Activated naive CD8-positive, alpha-beta T cell treated with anti-CD3 and anti-CD28 coated beads, Interleukin-2, amount 10 ng/mL, durations not matched to agents 7 days and 5 days (primary cell): ENCODE measurements at places on chromosomes 5 and 9.

DNA sequence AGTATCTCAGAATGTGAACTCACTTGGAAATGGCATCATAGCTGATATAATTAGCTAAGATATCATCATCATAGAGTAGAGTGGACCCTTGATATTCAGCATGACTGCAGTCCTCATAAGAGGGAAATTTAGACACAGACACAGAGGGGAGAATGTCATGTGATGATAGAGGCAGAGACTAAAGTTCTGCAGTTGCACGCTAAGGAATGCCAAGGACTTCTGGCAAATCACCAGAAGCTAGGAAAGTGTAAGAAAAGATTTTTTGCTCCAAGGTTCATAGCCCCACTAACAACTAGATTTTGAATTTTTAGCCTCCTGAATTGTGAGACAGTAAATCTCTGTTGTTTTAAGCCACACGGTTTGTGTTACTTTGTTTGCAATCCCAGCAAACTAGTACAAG, 612.6 kb upstream of the ST8SIA4 start:
- DNase-seq, result no peak

- DNase-seq, result no peak
Observed at GRCh38 chr9:2838371-2839000, 5.4 kb downstream of the PUM3 start.

- DNase-seq, result no peak
Observed at GRCh38 chr5:156096259-156096658, 230.7 kb upstream of the SGCD start.

GRCh38 chr5:177367981-177368868, 10.5 kb downstream of the RGS14 start:
- no peak for DNase-seq

DNA sequence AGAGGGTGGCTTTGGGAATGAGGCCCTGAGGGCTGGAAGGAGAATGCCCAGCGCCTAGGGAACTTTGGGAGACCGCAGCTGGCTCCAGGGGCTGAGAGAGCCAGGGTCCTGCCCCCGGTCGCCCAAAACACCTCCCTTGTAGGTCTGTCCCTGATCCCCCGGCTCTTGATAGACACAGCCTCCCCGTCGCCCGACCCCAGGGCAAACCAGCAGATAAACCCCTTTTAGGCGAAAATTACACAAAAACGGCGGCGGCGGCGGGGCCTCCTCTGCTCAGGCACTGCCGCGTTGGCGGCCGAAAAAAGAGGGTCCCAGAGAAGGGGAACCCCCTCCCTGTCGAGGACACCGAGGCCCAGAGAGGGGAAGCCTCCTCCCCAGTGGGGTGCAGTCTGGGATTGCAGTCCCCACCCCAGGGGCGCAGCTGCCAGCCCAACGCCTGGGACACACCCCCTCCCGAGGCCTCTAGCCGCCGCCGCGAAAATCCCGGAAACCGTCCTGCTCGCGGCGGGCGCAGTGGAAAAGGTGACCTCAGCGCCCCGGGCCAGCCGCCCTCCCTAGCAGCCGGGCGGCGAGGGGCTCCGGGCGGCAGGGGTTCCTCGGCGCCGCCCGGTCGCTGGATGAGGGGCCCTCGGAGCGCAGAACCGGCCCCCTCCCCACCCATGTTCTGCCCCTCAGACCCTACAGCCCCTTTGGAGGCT, 3.1 kb upstream of the BARX1 start:
- peak; percentile 55 for DNase-seq

DNA sequence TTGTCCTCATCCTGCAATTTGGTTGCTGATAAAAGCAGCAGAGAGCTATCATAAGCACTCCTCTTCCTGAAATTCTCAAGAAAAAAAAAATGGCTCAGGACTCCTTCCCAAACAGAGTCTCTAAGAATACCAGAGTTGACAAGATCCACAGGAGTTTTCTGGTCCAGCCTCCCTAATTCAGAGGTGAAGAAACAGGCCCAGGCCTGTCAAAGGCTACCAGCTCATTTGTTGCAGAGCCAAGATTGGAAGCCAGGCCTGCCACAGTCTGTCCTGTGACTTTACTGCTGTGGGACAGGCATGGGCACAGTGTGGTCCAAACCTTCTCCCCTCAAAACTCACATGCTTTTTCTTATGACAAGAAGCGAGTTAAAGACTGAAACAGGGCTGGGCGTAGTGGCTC, 41.5 kb downstream of the NIPSNAP3B start:
- no peak for DNase-seq

DNA sequence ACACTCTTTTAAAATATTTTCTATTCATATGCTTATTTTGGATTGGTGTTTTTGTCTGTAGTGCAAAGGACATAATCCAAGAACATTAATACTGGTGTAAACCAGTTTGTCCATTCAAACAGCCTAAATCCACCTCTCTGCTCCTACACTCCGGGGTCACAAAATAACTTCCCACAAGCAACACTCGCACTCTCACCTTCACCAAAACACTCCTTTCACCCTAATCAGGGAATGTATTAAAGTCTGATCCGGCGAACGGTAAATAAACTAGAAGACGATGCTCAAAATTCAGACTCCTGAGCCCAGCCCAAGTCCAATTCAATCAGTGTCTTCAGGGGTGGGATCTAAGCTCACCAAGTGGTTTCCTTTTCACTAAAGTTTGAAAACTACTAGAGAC, 649 bp downstream of the AP3B1 start:
- DNase-seq, result no peak

DNA sequence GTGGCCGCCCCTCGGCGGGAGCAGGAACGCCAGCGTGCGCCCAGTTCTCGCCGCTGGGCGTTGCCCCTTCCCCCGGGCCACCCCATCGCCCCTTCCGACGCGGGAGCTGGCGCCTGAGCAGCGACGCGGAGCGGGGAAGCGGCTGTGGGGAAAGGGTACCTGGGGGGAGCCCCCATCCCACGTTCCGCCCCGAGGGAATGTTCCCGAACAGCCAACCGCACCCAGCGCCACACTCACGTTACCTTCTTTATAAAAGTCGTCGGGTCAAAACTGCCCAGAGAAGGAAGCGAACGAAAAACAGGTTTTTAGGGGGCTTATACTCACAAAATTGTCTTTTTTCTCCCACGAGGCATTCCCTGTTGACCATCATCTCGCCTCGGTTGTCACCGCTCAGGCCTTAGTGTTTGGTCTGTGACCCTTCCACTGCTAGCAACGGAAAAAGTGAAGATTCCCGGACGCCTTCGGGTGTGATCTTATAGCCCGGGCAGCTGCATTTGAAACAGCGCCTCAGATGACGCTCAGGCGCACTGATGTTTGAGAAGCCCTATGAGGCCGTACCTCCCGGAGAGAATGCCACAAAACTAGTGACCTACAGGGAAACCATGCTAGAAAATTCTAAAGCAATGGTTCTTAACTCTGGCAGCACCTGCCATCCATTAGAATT, 475 bp upstream of the GOLM1 start:
- DNase-seq, result no peak

GRCh38 chr5:89613222-89613956, 730.4 kb upstream of the MEF2C start:
- no peak for DNase-seq

GRCh38 chr5:145536133-145536532, 299.0 kb downstream of the PRELID2 start:
- no peak for DNase-seq

GRCh38 chr9:126236273-126236672, 90.4 kb upstream of the MVB12B start:
- DNase-seq, result no peak

- no peak for DNase-seq
Observed at GRCh38 chr9:113932906-113933584, 56.9 kb downstream of the ZNF618 start.

- no peak for DNase-seq
Observed at GRCh38 chr5:122183098-122183787, 53.9 kb downstream of the ZNF474 start.

DNA sequence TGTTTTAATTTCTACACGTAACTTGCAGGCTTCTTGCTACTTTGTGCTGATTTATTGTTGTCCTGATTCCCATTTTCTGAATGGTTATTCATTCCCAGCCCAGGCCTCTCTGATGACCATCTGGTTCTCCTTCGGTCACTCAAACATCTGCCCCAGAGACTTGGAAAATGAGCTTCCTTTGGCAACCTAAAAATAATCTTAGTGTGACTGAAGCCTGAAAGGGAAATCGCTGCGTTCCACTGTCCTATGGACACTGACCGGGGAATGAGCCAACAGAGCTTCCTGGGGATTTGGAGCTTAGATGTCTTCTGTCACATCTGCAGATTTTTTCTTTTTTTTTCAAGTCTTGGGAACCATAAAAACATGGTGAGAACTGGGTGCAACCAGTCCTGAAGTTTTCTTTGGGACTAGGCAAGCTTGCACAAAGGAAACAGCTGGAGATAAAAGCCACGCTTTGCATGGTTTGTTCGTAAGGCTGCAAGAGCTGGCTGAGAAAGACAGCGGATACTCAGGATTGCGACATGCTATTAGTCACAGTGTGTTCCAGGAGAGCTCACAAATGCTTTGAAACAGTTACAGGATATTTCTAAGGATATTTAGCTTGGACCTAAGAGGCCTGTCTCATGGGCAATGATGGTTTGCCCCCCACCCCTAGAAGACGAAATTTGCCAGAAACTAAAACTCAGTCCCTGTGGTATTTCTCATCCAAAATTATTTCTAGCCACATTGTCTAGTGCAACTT, 146.2 kb downstream of the GOLPH3 start:
- DNase-seq, result no peak

- DNase-seq, result no peak
Observed at GRCh38 chr5:170115925-170116324, 10.2 kb downstream of the FOXI1 start.

DNA sequence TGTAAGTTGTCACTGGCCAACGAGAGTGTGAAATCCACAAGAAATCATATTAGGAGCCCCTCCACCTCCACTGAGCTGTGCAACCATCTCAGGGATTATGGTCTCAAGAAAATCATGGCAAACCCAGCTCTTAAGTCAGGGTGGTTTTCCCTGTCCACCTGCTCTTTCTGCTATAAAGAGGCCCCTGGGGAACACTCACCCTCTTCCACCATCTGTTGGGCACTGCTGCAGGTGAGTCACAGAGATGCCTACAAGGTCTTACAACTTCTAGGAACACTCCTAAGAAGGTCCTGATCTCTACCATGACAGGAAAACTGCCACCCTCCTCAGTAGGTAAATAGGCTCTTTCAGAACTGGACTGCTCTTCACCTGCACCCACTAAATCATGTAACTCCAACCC, 61.8 kb downstream of the DRD1 start:
- no peak for DNase-seq

GRCh38 chr5:370959-371810, 49.7 kb downstream of the AHRR start:
- no peak for DNase-seq

- peak; percentile 63 for DNase-seq
Observed at GRCh38 chr9:129270205-129270604, 92.1 kb upstream of the IER5L start.

- DNase-seq, result no peak
Observed at GRCh38 chr5:149420545-149421371, 41.7 kb upstream of the IL17B start.

DNA sequence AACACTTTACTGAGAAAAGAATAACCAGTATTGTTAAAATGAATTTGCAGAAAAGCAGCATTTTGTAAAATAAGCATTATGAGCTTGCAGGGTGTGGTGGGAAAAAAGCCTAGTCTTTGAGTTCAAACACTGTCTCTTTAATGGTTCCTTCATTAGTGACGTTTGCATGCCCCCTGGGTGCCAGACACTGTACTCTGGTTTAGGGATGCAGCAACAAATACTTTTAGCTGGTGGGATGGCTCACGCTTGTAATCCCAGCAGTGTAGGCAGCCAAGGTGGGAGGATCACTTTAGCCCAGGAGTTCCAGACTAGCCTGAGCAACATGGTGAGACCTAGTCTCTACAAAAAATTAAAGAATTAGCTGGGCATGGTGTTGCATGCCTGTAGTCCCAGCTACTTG, 62.3 kb downstream of the MAST4 start:
- DNase-seq, result no peak

GRCh38 chr5:181109489-181110013, 21.4 kb downstream of the OR2V1 start:
- DNase-seq, result no peak

DNA sequence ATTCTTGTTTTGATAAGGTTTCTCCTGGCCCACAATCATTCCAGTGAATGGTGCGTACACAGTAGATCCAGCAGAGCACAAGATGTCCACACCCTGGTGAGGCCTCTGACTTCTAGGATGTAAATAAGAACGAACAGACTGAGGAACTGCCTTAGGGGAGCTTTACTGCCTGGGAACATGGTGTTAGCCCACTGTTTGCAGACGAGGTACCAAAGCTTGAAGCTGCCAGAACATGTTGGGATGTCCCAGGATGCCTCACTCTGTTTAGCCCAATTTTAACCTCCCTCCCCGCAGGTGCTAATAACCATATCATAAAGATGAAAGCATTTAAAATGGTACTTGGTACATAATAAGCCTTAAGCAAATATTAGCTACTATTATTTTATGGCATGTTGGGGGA, 3.5 kb downstream of the LECT2 start:
- DNase-seq, result no peak

DNA sequence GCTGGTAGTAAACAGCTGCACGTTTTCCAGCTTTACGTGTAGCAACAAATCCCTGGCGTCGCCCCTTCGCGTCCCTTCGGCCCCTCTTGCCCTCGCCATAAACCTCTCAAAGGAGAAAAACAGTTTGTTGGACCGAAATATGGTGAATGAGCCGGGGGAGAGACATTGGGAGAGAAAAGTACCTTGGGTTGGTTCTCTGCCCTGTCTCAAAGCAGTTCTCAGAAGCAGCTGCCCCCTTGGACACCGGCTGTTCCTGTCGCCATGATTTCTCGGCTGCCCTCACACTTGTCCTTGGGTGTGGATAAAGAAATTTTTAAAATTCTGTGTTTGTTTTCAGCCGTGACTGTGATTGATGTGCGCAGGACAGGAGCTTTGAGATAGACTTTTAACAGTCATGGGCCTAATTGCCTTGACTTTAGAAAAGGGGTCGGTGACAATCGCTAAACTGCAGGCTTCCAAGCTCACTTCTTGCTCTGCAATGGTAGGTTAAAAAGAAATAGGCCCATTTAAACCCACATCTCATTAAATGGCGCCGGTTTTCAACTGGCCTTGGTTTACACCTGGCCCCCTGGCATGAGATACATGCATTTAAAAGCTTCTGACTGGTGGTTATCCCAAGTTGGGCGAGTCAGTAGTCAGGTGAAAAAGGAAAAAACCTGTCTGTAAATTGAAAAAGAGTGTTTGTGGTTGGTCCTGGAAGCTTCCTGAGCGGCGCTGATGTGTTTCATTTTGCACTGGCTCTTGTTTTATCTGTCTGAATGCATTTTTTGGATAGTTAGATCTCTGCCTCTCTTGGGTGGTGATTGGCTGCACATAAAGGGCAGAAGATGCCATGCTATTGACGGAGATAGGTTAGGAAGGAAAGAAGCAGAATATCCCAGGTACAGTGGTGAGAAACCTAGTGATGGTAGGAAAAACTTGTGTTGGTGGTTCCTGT, 983 bp downstream of the RCL1 start:
- DNase-seq, result no peak

DNA sequence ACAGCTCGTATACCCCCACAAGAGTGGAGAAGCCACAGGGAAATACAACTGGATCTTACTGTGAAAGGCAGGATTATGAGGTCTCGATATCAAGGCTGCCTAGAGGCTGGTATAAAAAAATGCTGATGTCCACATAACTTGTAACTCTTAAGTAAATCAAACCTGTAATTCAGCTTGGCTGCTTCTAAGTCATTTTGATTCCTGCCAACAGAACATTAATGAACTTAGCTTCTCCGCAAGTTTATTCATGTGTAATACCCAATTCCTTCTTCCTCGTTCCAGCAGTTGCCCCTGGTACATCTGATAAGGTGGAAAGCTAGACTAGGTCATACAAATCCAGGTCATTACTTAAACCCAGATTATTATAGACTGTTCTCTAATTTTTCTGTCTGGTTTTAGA, 16.4 kb upstream of the SMIM15 start:
- no peak for DNase-seq
